T-cell (primary cell): ENCODE measurements at places on chromosomes 7 and 10.

GRCh38 chr7:107387128-107387527 is 82.7 kb upstream of the GPR22 start:
- no peak for DNase-seq

GRCh38 chr7:55903985-55904759 is 16.9 kb downstream of the ZNF713 start:
- DNase-seq, result no peak

DNA sequence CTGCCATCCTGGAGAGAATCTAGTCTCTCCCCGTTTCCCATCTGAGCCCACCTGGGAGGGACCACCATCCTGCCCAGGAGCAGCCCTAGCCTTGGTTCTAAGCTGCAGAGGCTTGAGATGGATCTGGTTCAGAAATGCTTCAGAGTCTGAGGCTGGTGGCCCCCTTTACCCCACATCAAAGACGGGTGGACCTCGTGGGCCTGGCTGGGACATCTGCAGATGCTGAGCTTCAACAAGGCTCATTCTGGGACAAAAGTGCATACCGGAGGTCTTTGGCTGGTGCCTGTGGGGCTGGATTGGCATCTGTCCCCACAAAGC is 4.9 kb upstream of the IRF5 start:
- no peak for DNase-seq

GRCh38 chr7:141220263-141220880 is 146.5 kb downstream of the TMEM178B start:
- DNase-seq, result no peak

GRCh38 chr10:119406601-119407253 is 135.8 kb downstream of the RGS10 start:
- DNase-seq, result no peak

DNA sequence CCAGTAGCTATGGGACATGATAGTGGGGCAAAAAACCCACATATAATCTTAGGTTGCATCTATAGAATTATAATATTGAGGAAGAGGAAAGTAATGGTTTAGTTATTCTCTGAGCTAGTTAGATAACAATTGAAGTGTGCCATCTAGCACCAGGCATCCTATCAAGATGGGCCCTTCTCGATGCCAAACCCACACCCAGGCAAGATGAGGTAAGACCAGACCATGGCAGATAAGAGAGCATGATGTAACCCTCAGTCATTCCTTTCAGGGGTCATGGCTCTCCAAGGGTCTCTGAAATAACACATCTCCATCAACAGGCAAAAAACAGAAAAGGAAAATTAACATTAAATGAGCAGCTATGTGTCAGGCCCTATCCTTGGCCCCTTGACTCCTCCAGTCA is 128.7 kb downstream of the SH3PXD2A start:
- no peak for DNase-seq

DNA sequence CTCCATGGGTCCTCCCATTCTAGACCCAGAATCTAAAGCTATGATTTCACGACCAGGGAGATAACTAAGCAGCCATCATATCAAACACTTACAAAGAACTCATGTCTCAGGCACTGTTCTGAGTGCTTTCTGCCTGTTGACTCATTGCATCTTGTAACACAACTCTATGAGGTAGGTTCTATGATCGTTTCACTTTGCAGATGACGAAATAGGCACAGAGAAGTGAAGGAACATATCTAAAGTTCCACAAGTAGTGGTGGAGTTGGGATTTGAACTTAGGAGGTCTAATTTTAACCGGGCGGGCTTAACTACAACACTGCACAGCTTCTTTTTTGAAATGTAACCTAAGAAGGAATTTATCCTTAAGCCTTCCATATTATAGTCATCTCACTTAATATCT is 2.9 kb downstream of the RBP4 start:
- no peak for DNase-seq

DNA sequence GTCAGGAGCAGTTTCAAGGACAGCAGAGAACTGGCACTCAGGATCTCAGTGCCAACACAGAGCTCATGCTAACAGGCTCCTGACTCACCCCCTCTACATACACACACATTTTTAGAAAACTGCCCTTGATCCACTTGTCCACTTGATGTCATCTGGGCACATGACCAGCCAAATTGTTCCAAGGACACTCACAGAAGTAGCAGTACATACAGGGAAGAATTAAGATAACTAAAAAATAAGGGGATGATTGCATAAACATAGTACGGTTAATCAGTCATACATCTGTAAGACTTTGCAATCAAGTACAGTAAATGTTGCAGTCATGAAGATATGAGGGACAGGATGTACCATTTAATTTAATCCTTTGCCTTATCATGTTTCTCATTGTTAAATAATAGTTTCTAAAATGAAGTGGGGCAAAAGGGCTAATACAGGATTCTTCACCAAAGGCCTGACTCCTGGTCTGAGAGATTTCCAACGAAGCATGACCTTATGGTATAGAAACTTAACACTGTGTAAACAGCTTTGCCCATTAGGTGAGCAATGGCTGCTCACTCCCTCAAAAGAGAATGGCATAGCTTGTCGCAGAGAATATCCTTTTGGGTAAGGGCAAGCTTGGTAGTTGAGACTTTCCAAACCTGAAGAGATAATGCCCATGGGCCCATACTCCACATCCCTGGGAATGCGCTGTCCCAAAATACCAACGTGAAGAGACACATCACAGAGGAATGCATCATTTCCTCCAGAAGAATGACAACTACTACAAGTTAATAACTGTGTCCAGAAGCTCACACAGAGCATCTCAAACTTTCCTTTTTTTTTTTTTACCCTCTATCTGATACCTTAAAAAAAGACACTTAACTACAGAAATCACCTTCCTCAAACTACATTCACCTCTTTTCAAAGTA is 94.1 kb downstream of the ARMH3 start:
- no peak for DNase-seq

DNA sequence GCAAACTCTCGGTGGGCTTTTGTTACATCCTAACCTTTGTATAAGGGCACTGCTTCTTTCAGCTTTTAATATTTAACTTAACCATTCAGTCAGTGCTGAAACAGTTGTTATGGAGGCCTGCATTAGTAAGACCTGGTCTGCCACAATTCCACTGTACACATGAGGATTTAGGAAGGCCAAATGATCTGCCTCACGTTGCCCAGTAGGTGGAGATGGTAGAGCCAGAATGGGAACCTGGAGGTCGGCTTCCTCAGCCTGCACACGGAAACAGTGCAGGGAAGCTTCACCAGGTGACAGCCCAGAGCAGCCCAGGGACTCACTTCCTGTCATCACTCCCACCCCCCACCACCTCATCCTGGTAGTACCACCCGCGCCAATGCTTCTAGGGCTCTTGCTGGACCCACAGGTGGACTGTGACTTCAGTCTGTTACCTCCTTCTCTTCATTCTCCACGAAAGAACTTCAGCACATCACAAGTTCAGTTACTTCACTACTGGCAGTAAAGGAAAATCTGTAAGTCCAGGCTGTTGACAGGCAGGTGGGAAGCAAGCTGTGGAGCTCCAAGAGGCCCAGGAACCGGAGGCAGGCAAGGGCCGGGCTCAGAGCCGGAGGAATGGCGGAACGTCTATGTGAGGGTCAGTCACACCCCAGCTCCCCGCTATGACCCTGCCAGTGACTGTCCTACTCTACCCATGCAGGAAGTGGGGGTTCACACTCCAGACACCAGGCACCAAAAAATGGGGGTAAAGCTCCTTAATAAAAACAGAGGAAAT is 480.3 kb upstream of the C7orf33 start:
- no peak for DNase-seq

DNA sequence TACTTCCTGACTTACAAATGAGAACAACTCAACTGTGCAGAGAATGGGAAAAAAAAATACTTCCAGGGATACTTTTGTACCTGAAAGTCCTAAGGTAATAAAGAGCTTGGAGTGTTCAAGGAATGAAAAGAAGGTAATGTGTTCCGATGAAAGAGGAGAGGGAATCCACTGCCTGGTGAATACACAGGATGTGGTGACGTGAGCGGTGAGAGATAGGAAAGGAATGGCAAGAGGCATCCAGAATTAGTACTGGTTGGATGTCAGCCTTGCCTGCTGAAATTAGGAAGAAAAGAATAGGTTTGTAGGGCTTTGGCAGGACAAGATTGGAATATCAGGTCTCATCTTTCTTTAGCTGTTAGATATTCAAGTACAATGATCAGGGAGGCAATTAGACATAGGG is 347.7 kb downstream of the POM121L12 start:
- no peak for DNase-seq

GRCh38 chr10:51896849-51897248 is 197.5 kb upstream of the CSTF2T start:
- DNase-seq, result no peak

GRCh38 chr10:104734433-104734832 is 93.3 kb downstream of the SORCS3 start:
- no peak for DNase-seq

GRCh38 chr7:27430105-27430504 is 187.5 kb downstream of the EVX1 start:
- DNase-seq, result no peak

DNA sequence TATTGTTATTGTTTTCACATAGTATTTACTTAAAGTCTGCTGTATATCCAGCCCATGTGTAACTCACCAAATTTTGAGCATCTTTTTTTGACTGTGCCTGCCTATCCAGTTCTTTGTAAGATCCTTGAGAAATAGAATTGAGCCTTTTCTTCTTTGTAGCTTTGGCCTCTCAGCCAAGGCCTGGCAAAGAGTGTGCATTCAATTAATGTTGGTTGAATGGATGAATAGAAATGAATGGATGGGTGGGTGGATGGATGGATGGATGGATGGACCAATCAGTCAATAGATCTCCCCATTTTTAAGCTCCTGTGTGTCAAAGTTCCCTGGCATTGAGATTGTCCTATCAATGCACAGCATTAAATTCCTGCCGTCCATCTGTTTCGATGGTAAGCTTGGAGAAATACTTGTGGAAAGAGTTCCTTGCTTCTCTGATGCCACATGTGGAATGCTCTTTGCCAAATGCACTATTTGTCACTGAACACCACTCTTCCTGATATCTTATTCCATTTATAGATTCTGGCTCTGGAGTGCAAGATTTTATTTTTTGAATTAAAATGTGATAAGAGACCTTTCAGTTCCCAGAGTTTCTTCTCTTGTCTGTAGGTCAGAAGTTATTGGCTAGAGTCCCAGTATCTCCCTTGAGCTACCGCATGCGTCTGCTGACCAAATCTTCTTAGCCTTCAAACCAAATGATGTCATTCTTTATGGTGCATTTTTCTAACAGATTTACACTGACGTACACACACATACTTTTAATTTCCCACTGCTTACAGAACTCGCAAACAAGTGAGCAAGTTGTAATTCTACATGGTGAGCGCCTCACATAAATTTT is 20.7 kb upstream of the ADRB1 start:
- no peak for DNase-seq

DNA sequence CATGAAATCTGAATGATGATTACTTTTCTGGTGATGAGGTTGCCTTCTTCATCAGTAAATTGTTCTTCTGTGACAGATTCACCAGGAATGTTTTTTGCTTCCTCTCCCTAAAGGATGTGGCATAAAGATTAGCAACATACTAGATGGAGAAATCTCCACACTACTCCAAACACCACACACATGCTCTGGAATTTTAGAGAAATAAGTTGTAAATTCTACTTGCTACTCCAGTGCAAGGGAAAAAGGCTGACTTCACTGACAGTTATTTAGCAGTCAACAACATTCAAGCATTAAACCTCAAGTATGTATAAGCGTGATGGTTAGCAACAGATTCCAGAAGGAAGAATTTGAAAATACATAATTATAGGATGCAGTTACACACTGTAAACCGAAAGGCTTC is 137.9 kb upstream of the CCDC6 start:
- DNase-seq, result no peak

DNA sequence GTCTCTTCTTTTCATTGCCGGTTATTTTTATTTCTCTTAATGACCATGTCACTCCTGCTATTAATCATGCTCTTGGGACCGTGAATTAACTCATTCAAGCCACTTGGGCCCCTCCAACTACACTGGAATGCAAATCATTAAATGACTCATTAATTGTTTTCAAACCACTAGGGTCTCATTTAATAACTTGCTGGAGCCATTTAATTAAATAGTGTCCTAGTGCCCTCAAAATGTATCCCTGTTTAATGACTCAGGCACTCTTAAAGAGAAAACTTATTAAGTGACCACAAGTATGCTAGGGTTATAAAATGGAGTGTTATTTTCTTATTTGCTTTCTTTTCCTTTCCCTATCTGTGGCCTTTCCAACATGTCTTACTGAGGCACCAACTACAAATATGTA is 73.0 kb downstream of the PLXDC2 start:
- no peak for DNase-seq

DNA sequence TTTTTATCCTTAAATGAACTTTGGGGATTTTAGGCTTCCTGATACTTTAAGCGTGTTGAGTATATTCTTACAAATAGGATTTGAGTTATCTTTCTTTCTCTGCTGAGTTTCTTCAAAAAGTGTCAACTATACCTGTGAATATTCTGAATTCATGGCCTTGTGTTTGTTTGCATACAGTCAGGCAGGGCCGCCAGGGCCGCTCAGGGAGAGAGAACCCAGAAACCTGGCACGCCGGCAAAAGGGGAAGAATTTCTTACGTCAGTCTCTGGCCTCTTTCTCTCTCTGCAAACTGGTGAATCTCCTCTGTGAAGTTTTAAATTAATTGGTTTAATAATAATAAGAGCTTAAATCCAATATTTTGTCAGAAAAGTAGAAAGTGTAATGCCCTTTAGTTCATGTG is 29.3 kb upstream of the BNIP3 start:
- DNase-seq, result no peak

DNA sequence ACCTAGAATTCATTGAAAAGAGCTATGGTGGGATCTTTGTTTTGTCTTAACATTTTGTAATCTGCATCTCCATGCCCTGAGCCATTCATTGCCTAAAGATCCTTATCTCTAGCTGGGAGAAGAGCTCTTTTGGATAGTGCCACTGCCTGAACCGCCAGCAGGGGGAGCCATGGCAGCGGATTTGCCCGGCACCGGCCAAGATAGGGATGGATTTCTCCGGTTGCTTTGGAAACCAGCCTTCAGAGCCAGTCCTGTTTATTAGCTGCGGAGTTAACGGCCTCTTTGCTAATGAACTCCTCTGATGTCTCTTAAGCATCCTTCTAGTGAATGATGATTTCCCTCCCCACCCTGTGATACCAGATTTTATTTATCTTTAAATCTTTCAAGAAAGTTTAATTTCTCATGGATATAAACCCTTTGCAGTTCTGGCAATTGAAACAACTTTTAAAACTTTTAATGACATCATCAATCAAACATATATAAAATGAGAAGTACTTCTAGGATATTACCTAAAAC is 58.2 kb upstream of the LYZL2 start:
- peak; percentile 68 for DNase-seq

DNA sequence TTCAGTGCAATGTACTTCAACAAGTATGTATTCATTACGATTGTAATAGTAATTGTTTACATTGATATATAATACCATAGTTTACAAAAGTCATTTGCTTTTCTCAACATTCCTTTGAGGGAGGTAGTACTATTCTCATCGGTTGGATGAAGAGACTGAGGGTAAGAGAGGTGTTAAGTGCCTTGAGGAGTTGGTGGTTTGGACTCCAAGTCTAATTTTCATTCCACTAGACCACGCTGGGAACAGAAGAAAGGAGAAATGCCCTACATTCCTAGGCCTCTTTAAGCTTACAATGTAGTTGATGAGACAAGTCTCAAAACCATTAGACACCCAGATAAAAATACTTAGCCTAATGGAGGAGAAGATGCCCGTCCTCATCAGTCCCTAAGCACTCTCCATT is 28.6 kb downstream of the CDK1 start:
- no peak for DNase-seq

- DNase-seq, result no peak
Measured at GRCh38 chr7:55423277-55423711, 58.2 kb downstream of the LANCL2 start.
